ENCODE measurements at places on chromosomes 16 and 17.
A peak's percentile ranks its signal among the peaks of the same experiment; 100 is the strongest.

GRCh38 chr17:45020354-45021138, 30.9 kb downstream of the DCAKD start:
- peak; percentile 47 for DNase-seq

DNA sequence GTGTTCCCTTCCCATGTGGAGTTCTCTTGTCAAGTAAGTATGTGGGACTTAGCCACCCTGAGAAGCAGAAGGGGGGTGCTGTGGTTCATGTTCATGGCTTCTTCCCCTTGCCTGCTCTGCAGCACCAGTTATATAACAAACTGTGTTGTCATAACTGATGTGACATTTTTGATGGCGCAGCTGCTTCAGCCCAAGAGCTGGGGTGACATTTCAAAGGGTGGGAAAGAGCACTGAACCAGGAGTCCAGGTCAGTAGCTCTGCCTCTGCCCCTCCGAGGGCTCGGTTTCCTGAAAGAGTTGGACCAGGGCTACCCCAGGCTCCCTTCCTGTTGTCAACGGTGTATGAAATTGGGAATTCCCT, 7.4 kb downstream of the GNAO1 start:
- no peak for DNase-seq

DNA sequence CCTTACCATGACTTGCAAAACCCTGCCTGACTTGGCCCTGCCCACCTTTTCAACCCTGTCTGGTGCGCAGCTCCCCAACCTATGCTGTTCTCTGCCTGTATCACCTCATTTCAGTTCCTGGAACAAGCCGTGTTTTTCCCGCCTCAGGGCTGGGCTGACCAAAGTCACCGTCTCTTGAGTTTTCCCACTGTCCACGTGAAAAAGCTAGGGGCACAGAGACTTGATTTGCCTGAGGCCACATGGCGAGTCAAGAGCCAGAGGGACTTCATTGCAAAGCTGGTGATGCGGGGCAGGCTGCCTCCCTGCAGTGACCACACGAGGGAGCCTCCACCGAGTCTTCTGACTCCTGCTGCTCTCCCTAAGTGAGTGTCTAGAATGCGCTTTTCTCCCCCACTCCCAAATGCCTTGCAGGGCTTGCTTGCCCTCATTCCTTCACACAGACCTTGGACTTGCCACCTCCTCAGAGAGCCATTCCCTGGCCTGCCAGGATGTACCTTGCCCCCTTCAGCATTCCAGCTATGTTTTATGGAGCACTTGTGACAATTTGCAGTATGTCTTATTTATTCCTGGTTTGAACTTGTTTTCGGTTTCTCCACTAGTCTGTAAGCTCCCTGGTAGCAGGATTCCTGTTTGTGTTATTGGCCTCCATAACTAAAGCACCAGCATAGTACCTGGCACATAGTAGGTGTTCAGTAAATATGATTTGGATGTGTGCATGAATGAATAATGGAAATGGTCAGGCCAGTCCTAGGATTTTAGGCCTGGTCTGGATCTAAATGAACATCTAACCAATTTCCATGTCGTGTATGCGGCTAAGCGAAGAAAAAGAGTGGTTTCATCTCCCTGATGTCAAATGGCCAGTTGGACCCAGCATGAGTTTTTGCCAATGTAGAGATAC, 252.3 kb downstream of the SNX29 start:
- peak; percentile 60 for DNase-seq

DNA sequence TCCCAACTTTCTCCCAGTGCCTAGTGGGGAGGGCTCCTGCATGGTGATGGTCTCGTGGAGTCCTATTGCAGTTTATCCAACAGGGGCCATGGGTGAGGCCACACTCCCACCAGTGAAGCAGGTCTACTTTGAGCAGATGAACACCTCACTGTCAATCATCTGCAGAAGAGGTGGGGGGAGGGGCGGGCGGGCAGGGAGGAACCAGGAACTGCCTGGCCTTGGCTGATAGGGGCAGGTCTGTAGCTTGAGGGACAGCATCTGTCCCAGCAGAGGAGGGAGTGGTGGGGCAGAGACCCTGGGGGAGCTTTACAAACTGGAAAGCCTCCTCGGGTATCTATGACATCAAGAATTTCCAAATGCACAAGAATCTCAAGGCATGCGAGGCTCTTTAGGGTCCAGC, 58.7 kb upstream of the ZNF423 start:
- DNase-seq: no peak

DNA sequence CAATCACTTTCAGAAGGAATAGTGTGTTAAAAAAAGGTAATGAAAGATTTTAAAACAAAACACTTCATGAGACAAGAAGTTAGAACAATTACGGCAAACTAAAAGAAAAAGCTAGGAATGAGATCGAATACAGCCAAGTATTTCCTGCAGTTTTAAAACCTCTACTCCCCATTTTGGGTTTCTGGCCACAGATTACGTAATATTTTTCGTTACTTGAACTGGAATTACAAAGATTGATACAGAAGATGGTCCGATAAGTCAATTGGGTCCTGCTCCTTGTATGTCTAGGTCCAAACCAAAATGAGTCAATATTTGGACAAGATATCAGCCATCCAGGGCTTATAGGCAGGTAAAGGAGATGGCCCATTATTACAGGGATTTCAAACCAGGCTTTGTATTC, 52.2 kb downstream of the SIAH1 start:
- no peak for DNase-seq

DNA sequence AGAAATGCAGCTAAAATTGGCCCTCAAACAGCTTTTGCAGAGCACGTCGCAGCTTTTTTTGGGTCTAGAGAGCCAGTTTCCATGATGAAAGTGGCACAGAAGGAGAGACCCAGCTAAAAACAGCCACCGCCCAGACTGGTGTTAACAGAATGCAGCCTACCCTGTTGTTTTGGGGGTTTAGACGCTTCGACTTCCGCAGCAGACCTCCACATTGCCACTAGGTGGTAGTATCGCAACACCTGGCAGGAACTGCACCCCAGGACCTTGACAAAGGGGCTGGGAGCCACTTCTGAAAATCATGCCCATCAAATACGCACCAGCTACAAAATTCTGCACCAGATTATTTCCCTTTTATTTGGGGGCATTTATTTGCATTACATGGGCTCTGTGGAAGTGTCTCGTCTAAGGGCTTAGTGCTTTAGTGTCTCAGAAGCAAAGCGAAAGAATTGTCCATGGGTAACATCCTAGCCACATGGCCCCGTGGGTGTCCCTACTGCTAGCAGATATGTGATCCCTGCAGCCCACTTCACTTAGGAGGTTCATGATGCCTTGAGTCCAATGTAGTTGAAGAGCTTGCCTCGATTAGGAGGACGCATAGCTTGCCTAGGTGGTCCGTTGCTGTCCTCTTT, 167.1 kb downstream of the HAPSTR1 start:
- peak; percentile 29 for DNase-seq

DNA sequence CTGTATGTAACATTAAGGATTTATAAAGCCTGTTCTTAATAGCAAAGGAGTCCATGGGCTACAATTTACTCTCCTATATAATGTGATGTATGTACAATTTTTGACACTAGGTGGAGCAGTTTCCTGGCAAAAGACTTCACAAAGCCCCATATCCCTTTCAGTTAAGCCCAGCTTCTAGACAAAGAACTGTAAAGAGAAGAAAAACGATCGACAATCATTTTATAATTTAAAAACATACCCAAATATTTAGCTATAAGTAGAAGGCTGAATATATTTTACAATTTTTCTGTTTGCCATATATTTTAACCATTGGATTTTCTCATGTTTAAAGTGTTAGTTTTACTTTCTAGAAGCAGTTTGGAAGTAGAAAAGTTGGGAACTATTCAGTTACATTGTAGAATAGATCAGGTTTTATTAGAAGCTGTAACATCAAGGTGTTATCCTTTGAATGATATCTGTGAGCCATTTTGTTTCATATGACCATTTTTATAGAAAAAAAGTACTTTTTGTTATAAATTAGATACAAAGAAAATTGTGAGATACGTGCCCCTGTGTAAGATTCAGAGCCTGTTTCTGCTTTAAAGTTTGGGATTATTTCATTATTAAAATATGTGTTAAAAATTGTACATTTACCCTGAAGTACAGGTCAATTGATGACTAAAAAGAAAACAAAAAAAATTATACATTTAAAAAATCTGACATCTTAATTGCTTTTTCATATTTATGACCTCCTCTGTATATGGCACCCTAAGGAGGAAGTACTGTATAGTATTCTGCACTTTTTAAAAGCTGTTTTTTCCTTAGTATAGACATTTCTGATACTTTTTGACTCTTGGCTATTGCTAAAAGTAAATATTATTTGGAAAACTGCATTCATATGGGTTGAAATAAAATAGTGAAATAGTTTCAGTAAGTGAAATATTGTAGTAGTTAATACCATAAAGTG, 46.3 kb downstream of the VMP1 start:
- no peak for DNase-seq

DNA sequence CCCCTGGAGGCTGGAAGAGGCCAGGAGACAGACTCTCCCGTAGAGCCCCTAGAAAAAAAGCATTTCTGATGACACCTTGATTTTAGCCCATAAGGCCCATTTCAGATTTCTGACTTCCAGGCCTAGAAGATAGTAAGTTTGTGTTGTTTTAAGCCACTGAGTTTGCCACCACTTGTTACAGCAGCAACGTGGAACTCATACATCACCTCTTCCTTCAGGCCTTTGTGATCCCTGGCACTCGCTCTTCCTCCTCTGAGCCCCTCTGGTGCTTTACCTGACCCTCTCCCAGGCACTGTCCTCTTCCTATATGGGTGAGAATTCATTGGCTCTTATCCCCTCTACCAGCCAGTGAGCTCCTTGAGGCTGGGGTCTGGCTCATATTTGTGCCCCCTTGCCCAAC, 18.7 kb upstream of the KRT19 start:
- no peak for DNase-seq

DNA sequence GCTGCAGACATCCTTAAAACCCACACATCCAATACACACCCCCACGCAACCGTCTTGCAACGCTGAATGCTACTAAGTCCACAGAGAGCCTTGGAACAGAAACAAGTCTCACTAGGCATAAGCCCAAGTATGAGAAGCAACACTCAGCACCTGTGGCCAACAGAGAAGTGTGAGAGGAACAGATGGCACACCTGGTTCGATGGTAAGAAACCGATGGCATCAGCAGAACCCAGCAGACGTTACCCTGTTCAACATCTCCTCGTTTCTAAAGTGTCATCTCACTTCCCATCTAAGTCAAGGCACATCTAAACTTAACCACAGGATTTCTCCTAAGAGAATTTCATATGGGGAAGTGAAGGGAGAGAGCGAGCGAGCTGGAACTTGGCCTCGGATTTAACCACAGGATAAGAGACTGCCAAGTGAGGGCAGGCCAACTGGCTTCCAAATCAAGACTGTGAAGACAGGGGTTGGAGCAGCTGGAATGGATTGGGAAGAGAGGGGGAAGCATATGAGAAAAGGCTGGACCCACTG, 41.0 kb downstream of the NXPH3 start:
- peak; percentile 81 for DNase-seq

DNA sequence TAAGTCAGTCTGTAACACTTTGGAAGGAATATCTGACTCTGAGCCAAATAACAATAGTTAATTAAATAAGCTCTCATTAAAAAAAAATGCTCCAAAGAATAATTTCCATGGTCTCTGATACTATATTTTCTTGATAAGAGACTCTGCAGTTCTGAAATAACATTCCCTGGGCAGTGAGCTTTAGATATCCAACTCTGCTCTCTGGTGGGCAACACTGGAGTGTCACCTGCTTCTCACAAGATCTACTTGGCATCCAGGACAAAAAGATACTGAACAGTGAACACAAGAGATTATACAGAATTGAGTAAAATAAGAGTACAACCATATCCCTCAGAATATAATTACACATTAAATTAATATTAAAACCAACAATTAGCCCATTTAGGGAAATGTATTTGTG, 13.7 kb downstream of the BLMH start:
- no peak for DNase-seq

DNA sequence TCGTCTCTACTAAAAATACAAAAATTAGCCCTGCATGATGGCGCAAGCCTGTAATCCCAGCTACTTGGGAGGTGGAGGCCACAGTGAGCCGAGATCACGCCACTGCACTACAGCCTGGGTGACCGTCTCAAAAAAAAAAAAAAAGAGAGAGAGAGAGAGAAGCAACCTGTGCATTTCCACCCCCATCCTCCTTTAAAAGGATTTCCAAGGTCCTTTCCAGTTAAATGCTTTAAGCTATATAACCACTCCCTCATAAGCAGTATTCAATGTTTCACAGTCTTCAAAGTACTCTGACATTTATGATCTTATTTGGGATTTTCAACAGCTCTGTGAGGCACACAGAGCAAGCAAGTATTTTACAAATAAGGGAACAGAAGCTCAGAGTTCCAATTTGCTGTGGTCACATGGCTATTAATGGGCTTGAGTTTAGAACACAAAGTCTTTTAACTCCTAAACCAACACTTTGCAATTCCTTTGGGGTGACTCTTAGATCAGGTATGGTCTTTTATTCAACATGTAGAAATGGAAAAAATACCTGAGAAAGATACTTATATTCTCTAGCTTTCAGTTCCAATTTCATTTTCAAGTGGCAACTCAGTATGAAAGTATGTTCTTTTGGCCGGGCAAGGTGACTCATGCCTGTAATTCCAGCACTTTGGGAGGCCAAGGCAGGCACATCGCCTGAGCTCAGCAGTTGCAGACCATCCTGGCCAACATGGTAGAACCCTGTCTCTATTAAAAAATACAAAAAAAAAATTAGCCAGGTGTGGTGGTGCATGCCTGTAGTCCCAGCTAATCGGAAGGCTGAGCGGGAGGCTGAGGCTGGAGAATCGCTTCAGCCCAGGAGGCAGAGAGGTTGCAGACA, 31.3 kb downstream of the SPOP start:
- no peak for DNase-seq

DNA sequence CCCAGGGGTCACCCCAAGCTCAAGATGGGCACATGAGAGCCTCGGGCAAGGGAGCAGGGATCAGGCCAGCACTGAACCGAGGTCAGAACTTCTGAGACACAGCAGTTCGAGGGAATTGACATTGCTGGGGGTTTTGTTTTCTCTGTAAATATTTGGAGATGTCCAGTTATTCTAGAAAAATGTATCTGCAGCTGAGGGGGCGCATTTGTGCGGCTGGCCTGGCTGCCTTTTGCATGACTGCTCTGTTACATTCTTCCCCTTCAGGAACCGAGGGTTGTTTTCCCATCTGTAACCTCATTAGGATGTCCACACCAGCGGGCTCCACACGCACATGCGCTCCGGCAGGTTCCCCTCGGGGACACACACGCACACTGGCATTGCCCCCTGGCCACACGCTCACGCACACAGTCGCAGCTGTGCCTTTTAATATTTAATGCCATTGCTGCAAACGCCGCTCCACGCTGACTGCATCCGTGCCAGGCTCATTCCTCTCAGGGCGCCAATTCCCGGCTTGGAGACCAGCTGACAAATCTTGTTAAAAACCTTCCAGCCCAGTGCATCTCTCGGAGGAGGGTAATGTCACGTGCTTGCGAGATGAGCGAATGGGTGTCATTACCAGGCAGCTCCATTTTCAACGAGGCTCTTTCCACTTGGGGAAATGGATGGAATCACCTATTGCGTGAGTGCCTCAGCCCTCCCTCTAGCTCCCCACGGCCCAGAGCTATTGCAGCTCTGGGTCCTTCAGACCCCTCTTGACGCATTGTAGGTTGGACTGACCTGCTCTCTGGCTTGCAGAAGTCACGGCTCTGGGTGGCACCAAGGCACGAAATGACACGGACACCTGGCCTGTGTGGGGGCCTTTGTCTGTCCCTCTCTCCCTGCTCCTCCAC, 13.1 kb downstream of the CCR7 start:
- peak; percentile 52 for DNase-seq

GRCh38 chr17:36641877-36642845, 40.8 kb downstream of the MRM1 start:
- DNase-seq: no peak
